Inflammatory macrophage (primary cell): ENCODE measurements at places on chromosomes 5 and 9.

DNA sequence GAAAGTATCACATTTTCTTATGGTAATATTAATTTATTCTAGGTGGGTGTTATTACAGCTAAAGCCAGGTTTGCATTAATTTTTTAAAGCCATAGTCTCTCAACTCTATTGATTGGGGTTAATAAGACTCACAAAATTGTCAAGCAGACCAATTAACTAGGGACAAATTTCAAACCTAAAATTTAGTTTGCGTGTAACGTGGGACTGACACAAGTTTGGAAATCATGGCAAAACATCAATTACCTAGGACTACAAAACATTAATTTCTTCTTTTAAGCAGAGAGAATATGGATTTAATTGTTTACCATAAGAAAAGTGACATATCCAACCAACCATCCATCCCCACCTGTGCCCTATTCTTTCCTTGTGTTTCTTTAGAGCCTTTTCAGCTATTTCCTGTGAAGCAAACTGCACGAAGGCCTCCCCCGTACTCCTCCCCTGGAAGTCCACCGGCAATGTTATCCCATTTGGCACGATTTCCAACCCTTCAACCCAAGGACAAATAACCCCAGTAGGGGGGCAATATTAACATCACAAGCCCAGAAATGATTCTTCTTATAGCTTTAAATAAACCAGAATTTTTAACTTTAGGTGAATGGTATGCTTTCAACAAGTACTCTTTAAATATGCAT, 4.4 kb downstream of the HNRNPH1 start:
- DNase-seq: no peak

GRCh38 chr5:12354686-12355085, 450.4 kb upstream of the CTNND2 start:
- DNase-seq: no peak

- peak; percentile 97 for DNase-seq
These were observed 19.3 kb downstream of the ORM2 start for GRCh38 chr9:114348906-114349482.

DNA sequence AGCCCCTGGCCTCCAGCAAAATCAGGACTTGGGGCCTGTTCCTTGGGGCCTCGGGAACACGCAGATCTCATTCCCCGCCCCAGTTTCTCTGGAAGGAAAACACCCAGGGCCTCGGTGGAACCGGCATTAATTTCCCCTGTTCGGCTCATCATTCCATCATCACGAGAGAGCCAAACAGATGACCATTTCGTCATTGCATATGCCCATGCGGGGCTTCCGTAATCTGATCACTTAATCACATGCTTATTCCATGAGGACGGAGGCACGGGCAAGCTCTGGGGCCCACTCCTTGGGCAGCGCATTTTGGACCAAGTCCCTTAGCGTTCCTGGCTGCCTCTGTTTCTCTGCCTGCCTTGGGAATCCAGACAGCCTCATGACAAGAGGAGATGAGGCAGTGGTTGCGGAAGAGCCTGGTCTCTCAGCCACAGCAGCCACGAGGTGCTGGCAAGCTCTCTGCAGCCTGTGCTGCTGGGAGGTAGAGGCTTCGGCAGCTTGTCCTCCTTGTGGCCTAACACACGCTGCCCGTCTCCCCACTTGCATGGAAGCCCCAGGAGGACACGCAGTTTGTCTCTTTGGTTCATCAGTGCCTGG, 65.0 kb upstream of the IER5L start:
- DNase-seq: no peak

DNA sequence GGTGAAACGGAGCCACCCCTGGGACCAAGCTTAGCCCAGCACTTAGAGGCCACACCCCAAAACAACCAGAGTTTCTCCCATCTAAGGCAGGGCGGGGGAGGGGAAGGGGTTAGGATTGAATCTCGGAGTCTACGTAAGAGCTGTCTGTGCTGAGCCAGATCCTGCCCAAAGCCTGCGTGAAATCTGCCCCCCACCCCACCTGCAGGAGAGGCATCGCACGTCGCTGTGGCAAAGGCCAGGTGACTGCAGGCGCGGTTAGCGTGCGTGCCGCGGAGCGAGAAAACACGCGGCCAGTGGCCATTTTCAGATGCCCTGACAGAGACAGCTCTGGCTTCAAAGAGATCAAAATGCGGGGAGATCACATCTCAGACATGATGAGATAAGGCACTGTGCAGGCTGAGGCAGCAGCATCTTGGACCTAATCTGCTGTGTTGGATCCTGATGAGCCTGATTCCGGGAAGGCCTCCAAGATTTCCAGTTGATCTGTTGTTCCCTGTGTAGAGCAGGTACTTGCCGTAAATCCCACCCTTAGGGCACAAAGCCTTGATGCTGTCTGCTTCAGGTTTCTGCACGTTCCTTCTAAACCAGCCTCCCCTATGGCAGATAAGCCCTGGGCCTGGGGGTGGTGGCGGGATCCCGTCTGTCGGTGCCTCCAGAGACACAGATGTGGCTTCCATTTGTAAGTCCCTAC, 2.5 kb upstream of the QSOX2 start:
- DNase-seq: no peak

GRCh38 chr5:139670369-139671095, 22.4 kb downstream of the CXXC5 start:
- DNase-seq: no peak

GRCh38 chr9:114467226-114467750, 38.0 kb downstream of the WHRN start:
- DNase-seq: no peak

- DNase-seq: no peak
These were observed 340.8 kb downstream of the DTWD2 start for GRCh38 chr5:118647587-118647986.

DNA sequence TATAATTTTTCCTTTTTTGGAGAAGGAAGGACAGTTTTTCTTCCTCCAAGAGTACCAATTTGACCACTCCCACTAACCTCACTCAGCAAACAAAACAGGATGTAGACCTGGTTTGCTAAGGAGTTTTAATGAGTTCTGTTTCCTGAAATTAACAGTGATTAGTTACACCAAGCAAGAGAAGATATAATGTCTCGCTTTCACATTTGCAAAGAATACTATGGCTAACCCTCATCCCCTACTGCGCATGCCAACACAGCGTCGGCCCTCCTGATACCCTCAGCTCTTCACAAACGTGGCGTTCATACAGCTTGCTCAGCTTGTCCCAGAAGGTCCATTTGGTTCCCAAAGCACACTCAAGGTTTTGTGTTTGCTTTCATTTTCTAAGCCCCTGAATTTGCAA, 41.9 kb upstream of the IPPK start:
- no peak for DNase-seq

GRCh38 chr5:88826646-88827585, 56.1 kb downstream of the MEF2C start:
- DNase-seq: peak; percentile 84

DNA sequence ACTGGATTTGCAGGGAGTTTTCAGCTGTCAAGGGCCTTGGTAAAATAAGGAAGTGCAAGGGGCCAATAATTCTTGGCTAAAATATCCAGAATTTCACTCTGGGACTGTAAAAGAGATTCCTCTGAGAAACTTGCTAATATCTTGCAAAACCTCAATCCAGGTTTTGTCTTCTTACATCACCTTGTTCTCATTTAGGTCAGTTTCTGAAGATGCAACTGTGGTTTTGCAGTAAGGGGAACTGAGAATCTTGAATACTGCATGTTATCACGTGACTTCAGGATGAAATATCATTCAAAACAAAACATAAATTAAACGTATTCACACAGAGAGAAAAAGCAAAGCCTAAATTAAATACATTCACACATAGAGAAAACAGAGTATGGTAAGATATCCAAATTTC, 35.0 kb upstream of the RIC1 start:
- peak; percentile 66 for DNase-seq

DNA sequence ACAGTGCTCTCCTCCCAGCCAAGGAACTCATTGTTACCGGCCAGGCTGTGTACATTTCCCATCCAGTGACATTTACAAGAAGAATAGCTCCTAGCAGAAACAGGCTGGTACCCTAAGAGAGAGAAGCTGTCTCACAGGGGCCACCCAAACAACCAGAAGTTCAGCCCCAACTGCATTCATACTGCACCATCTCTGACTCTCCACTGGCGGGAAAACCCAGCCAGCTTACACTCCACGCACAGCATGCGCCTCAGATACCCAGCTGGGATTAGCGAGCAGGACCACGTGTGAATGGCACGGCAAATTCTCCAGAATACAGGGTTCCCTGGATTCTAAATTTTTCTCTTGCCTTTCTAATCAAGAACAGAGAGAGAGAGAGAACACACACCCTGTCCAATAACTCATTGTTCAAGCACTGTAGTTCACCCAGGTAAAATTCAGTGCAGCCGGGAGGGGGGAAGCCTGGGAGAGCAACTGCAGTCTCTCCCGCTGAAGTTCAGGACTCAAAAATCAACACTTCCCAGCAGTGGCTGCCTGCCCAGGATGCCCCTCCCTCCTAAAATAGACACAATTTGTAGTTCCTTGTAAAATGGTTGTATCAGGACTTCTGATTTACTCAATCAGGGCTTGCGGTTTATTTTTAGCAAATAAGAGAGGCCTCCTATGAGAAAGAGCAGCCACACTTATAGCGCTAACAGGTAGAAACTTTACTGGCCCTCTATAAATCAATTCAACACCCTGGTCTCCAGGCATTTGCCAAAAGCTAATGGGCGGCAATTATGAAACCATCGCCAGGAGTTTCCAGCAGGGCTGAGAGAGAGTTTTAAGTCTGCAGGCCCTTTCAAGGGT, 2.2 kb downstream of the COL23A1 start:
- no peak for DNase-seq

DNA sequence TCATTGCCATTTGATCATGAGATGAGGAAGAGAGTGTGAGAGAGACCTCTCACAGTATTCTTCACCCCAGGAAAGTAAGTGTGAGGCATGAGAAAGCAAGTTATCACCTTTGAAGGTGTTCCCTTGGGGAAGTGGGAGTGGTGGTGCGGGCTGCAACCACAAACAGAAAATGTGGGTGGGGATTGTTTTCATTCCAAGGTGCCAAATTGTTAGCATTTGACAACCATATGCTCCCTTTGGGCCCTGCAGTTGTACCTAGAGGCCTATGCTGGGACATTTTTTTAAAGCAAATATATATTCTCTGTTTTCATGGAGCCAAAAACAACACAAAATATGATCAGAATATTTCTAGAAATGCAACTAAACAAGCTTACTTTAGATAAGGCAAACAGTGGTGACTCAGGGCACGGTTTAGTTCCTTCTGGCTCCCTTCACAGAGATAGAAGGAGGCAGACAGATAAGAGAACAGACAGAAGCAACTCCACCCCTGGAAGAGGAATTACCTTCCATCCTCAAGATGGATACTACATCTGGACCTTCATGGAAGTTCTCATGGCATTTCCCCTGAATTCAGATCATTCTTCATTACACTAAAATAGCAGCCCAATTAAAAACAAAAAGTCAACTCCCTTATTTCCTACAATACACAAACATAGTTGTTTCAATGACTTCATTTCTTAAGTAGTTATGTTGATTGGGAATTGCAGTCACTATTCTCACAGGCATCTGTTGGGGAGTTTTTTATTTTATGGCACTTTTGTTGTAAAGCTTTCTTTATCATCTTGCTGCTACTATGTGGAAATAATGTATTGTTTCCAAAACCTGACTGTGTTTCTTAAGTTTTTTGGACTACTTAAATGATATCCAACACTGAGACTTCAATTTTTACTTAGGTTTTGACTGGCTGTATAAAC, 416.6 kb downstream of the PLK2 start:
- no peak for DNase-seq

DNA sequence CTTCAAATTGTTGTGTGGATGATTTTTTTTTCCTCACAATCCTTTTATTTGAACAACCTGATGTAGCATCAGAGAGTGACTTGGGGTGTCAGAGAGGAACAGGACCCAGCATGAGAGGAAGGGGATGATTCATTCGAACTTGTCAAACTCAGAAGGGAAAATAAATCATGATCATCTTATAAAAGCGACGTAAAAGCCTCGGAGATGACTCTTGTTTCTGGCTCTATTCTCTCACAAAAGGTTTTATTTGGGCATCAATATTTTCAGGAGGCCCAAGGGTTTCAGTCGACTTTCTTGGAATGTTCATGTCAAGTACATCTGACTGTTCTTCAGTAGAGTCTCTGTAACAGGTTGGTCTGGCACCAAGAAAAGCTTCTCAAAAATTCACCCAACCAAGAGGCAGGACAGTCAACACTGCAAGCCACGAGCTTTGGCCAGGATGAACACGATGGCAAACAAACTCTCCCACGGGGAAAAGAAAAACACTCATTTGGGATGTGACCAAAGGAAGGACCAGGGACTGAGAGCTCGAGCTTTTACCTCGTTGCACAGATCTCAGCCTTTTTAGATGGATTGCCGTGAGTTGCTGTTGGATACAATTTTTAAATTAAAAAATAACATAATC, 55.1 kb downstream of the ANKH start:
- no peak for DNase-seq

DNA sequence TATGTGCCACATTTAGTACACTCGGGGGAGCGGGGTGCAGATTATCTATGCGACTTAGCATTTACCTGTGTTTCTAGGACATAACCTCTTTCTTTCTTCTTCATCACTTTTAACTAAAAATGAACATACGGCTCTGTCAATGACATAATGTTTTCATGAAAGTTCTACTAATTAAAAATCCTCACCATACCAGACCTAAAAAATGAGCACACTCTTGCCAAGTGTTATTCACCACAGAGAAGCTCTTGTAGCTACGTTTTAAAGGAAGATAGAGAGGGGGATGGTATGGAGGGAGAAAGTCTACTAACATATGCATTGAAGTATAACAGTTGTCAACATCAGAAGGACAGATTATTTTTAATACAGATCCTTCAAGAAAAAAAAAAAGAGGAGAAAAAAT, 1.6 kb downstream of the CDH10 start:
- no peak for DNase-seq

- DNase-seq: no peak
These were observed 530.4 kb upstream of the DAB2 start for GRCh38 chr5:39955156-39955555.

- DNase-seq: no peak
These were observed 13.5 kb downstream of the BTNL9 start for GRCh38 chr5:181053488-181054121.

DNA sequence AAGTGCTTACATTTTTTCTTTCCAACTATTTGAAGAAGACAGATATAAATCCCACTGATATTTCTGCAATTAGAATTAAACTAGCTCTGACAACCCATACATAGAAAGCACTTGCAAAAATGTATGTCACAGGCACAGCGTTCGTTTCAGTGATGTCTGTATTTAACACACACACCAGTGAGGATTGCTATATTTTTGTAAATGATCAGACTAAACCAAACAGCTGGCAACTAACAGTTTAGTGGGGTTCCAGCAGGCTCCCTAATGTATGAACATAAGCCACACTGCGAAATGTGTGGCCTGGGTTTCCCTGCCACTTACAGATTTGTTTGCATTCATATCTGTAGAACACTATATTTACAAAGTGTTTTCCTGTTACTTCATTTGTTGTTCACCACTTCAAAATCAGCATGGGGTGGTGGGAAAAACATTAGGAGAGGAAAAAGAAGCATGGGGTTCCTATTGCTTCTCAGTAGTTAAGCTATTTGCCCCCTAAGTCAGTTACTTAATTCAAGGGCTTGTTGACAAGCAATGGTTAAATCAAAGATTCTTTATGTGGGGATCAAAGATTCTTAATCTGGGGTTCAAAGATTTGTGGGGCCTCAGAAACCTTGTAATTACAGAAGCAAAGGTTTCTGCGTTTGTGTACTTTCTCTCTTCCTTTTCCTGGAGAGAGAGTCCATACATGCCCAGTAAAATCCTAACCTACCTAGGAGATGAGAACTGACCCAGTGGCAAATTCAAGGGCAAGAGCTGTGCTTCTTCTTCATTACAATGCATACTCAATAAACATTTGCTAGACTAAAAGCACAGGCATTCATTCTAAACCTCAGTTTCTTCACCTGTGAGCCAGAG, 27.1 kb downstream of the ZNF608 start:
- no peak for DNase-seq
